H1 (cell line): ENCODE measurements at places on chromosomes 4 and X. TPM values are rescaled to one million over a fixed set of nuclear protein-coding genes. Genes with fewer than 3 reads are reported as not detected.
A peak's percentile ranks its signal among the peaks of the same experiment; 100 is the strongest.

Gene RAB40A
- 0.09 and 0.17 TPM in 2 replicates for total RNA-seq

Gene PARM1
- 5.2 and 5.3 TPM in 2 replicates for total RNA-seq

Gene ZMAT1
- total RNA-seq: 0.94 and 1.4 TPM in 2 replicates

Gene TCEAL6
- not detected in 2 replicates for total RNA-seq

DNA sequence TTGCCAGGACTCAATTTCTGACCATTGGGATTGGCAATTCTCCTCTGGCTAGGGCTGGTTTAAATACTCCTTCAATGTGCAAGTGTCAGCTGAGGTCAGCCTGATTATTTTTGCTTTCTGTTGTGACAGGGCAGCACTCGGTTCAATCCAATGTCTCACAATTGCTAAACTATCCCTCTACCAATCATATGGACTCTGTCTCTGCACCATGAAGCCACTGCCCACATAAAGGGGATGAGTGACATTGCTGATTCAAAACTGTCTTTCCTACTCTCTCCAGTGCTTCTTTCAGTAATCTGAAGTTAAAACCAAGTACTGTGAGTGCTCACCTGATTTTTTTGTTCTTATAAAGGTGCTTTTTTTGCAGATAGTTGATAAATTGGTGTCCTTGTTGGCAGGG is 1030.7 kb downstream of the GLUD2 start:
- no peak for DNase-seq

DNA sequence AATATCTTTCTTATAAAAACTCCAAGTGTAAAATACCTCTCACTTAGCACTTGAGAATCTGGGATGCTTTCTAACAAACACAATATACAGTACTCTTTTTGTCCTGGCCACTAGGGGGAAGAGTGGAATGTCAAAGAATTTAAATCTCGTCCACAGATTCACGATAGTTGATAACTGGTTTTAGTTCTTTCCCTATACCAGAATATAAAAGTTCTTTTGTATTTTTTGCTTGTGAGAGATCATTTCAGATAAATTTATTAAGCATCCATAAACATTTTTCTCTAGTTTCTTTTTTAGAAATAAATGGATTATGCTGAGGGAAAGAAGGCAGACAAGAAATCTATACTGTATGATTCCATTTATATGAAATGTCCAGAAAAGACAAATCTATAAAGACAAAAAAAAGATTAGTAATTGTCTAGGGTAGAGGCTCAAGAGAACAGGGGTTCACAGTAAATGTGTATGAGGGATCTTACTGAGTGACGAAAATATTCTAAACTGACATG is 50.4 kb downstream of the MGARP start:
- no peak for DNase-seq

GRCh38 chr4:140251571-140251970 is 97.6 kb upstream of the MAML3 start:
- DNase-seq: no peak

Gene HOPX
- not detected in 2 replicates for total RNA-seq

DNA sequence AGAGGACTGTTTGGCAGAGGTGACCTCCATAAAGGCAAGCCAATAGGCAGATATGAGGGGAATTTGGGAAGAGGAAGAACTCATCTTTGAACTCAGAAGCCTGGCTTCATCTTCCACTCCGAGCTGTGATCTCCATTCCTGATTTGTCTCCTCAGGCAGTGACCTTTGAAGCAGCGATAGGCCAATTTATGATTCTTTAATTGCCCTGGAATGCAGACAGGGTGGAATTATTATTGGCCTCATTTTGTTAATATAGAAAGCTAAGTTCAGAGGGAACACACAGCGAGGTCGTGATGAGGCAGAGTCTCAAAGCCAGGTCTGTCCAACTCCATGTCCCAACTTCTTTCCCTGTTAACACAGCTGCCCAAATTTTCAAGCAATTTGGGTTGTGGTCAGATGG is 16.9 kb downstream of the RTL5 start:
- no peak for DNase-seq

- no peak for DNase-seq
These were observed 7.9 kb downstream of the LRPAP1 start for GRCh38 chr4:3524349-3524748.

- no peak for DNase-seq
These were observed 168.0 kb downstream of the BANK1 start for GRCh38 chr4:101958547-101958946.

Gene ADAM29
- not detected in 2 replicates for total RNA-seq

DNA sequence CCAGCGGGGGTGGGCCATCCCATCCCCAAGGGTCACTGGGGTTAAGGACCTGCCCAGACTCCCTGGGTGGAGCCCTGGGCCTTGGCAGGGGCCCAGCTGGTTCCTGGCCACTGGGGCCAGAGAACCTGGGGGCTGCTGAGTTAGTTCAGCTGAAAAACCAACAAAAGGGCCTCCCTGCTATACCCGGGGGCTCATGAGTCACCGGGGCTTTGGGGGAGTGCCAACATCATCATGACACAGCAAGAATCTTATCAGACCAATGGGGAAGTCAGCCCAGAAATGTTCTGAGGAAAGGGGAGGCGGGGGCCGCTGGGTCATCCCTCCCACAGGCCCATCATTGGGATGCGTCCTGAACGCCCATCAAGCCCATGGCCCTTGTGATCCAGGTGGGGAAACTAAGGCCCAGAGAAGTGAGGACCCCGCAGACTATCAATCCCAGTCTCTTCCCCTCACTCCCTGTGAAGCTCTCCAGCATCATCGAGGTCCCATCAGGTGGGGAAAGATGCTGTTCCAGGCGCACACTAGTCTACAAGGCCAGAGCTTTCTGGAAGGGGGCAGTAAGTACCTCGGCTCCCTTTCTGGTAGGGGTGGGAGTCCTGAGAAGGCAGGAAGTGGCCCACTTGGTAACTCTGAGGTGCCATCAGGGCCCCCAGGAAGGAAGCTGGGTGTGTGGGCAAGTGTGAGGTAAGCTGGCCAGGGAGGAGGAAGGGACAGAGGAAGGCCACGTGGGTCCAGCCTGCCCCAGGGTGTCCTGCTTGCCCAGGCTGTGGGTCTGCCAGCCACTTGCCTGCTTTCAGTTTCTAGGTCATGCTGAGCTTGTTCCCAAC is 4.5 kb downstream of the G6PD start:
- no peak for DNase-seq

DNA sequence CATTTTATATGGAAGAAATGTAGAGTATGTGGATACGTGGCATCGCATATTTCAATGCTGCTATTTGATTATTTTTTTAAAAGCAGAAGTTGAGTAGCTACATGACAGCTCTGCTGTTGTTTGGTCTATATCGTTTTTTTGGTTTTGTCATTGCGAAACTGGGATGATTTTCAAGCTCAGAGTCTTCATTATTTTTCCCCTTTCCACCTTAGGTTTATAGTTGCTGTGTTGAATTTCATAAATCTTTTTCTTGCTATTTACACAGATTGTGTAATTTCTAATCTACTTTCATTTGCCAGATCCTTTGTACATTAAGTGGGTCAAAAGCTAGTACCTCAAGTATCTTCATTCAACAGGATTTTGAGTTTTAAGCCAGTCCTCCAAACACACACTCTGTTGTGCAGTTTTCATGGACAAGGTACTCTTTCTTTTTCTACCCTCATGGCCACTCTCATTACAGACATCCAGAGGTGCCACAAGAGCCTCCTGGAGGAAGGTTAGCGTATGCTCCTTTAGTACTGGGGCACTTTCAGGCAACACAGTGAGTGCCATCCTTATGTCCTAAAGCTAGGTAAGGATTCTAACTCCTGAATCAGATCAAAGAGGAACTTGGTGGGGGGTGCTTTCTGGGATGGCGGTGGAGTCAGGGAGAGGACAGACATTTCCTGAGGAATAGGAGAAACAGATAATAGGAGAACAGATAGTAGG is 123.2 kb downstream of the FHIP1A start:
- DNase-seq: no peak

- DNase-seq: no peak
These were observed 297.8 kb downstream of the RAPGEF2 start for GRCh38 chr4:159400558-159401225.

GRCh38 chrX:134753718-134754008 is 95.4 kb upstream of the PLAC1 start:
- no peak for DNase-seq

- no peak for DNase-seq
These were observed 4.9 kb downstream of the GSX2 start for GRCh38 chr4:54104907-54105306.

DNA sequence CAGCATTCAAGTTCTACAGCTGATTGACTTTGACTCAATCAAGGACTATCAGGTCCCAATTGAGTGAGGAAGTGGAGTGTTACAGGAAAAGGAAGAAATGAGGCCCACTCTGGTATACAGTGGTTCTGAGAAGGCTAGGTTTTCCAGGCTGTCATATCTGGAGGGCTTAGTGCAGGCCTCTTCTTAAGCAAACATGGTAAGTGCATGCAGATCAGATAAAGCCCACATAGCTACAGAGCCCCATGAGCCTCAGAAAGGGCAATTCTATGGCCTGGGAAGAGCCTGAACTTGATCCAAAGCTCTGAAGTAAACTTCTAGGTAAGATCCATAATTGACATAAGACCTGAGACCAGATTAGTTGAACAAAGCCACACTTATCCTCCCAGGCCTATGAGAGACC is 29.0 kb upstream of the MAOA start:
- DNase-seq: no peak

GRCh38 chr4:108060164-108060563 is 70.5 kb downstream of the HADH start:
- DNase-seq: no peak

Gene ERAS
- total RNA-seq: not detected in 2 replicates

DNA sequence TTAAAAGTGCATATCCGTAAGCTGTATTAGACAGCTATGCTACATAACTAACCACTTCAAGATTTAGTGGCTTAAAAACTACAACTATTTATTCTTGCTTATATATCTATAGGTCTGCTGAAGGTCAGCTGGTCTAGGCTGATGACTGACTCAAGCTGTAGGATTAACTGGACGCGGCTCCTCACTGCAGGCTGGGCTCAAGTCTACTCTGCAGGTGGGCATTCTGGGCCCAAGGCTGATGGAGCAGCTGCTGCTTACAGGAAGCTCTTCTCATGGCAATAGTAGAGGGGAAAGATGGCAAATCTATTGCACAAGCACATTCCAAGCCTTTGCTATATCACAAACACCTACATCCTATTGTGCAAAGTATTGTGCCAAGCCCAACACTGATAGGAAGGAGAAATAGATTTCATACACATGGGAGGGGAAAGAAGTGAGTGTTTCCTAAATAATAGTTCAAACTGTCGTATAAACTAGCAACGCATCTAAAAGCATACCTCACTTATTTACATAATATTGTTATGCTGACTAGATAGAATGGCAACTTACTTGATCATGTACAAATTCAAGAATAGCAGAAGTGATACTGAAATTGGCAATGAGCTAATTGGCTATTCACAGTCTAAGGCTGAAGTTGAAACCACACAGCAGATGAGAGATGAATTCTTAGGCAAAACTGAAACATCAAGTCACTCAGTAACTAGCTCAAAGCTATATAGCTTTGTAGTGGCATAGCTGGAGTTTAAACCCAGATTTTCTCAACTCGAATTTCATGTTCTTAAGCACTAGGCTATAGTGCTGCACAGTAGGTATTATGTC is 263.8 kb downstream of the NKX6-1 start:
- DNase-seq: no peak

Gene SH3RF1
- 14.2 and 15.1 TPM in 2 replicates for total RNA-seq

Gene GRPR
- 18.5 and 18.6 TPM in 2 replicates for total RNA-seq

Gene ARR3
- not detected in 2 replicates for total RNA-seq

DNA sequence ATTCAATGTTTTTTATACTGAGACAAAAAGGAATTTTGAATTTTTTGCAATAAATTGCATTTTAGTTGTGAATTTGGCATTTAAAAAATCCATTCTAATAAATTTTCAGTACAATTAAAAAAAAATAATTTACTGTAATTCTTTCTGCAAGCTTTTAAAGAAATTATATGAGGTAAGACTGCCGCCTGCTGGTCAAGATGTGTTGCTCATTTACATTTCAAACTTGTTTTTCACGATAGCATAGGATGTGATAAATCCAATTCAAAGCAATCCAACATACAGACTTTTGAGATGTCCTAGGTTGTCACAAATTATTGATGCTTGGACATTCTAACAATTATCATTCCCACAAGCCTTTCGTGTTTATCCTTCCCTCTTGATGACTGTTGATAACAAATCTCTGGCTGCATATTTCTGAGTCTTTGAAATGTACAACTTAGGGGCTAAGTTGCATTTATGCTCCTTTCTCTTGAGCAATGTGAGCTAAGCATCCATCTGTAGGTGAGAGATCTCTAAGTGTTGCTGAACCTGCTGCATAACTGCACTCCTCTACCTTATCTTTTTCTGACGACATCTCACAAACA is 21.7 kb upstream of the MFAP3L start:
- DNase-seq: no peak

GRCh38 chr4:108141213-108141950 is 27.4 kb downstream of the LEF1 start:
- no peak for DNase-seq

- peak; percentile 36 for DNase-seq
These were observed 29.8 kb downstream of the IQCM start for GRCh38 chr4:149785696-149786431.

- peak; percentile 74 for DNase-seq
These were observed 3.3 kb downstream of the PCDH10 start for GRCh38 chr4:133152330-133152821.

DNA sequence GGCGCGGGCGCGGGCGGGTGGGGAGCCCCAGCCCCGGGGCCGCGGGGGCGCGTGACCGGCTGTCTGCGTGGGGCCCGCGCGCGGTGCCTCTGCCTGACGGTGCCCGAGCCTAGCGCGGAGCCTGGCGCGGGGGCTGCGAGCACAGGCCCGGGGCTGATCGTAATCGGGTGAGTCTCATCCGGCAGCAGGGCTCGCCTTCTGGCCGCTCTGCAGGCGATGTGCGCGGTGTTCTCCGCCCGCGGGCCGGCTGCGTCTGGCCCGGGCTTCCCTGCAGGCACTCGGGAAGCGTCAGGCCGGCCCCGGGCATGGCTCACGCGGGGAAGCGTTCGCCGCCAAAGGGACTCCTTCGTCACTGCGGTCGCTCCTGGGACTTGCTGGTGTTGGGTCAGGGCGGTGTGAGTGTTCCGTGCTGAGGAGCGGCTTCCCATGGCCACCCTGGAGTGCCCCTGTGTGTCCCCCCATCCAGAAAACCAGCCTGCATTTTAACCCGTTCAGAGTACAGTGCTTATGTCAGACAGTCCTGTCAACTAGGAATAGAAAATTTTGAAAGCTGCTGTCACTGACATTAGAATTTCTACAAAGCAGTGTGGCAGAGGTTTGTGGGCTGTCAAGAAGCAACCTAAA is 40.6 kb downstream of the FAM149A start:
- DNase-seq: peak; percentile 64

Gene RENBP
- 11.9 and 12.4 TPM in 2 replicates for total RNA-seq

DNA sequence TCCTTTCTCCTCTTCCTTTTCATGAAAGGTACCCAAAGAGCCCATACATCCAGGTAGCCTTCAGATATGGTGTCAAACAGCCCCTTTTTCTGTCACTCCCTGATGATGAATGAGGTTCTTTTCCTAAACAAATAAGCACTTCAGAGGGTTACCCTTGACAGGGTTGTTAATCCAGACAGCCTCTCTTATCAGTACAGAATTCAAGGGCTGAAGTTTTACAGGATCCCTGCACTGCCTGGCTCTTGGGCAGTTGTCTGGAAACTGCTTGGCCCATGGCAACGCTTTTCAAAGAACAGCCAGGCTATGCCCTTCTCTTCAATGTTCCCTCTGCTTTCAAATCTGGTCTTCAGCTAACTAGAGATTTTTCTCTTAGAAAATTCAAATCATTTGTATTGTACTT is 352.6 kb upstream of the FAM241A start:
- no peak for DNase-seq
